T-cell (primary cell): ENCODE measurements at places on chromosomes 13 and 19. TPM values are rescaled to one million over a fixed set of nuclear protein-coding genes. Genes with fewer than 3 reads are reported as not detected.

- DNase-seq: no peak
Observed at GRCh38 chr13:100560498-100561157, 28.0 kb downstream of the GGACT start.

PLK5 gene
- not detected for total RNA-seq

ZNF439 gene
- total RNA-seq: 25.3 TPM

DNA sequence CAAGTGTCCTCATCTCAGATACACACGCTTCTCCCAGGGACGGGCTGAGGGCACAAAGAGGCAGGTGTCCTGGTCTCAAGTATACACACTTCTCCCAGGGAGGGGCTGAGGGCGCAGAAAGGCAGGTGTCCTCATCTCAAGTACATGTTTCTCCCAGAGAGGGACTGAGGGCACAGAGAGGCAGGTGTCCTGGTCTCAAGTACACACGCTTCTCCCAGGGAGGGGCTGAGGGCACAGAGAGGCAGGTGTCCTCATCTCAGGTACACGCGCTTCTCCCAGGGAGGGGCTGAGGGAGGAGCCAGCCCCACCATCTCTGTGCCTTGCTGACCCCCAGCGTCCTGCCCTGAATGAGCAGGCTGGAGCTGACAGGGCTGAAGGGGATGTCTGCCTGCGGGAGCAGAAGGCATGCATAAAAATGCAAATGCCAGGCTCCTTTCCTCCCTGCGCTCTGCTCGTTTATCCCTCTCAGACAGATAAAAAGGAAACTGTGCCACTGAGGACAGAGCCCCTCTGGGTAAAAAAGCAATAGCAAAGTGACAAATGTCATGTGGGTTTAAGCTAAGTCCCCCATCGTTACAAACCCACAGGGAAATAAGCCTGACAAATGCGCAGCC lies 96.1 kb upstream of the UQCRFS1 start:
- no peak for DNase-seq

DCT gene
- 0.25 TPM for total RNA-seq

DNA sequence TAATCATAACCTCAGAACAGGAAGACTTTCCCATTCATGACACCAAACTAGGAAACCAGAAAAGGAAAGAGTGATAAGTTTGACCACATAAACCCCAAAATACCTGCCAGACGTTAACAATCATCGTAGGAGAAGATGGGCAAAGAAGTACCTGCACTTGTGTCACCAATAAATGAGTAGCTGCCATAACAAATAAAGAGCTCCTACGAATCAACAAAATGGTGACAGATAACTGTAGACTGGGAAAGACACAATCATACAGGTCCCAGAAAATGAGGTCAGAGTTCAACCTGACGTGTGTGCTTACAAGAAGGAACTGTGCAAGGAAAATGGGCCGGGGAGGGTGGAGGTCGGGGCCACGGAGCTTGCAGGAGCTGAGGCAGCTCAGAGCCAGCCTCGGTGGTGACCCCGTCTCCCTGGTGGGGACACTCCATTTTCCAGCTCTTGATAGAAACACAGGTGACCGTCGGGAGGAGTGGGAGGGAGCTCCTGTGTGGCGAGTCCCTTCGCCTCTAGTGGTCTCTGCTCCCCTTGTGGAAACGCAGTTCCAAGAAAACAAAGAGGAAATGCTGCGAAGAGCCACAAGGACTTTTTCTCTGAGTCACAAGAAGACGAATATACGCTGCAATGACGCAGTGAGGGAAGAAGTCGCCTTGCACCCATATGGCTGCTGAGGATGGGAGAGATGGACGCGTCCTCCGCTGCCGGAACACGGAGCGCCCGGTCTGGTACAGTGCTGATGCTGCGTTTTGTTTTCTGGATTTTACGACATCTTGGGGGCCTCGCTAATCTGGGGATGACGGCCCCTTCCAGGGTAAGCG lies 9.5 kb downstream of the PIP5K1C start:
- no peak for DNase-seq

FFAR1 gene
- not detected for total RNA-seq

DNA sequence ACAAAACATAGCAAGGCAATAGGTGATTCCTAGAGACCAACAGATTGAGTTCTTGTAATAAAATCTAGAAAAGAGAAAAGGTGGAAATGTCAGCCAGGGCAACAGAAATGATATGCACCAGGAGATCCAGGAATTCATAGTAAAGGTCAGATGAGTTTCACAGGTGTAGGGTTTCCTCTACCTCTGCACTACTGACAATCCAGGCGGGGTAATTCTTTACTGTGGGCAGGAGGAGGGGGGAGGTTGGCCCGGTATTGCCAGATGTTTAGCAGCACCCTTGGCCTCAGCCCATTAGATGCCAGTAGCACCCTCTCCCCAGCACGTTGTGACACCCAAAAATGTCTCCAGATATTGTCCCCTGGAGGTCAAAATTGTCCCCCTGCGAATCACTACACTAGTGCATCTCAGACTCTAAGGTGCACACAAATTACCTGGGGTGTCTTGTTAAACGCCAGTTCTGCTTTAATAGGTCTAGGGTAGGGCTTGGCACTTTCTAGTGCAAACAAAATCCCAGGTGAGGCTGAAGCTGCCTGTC lies 3.5 kb upstream of the UBAC2 start:
- peak; percentile 41 for DNase-seq

DNA sequence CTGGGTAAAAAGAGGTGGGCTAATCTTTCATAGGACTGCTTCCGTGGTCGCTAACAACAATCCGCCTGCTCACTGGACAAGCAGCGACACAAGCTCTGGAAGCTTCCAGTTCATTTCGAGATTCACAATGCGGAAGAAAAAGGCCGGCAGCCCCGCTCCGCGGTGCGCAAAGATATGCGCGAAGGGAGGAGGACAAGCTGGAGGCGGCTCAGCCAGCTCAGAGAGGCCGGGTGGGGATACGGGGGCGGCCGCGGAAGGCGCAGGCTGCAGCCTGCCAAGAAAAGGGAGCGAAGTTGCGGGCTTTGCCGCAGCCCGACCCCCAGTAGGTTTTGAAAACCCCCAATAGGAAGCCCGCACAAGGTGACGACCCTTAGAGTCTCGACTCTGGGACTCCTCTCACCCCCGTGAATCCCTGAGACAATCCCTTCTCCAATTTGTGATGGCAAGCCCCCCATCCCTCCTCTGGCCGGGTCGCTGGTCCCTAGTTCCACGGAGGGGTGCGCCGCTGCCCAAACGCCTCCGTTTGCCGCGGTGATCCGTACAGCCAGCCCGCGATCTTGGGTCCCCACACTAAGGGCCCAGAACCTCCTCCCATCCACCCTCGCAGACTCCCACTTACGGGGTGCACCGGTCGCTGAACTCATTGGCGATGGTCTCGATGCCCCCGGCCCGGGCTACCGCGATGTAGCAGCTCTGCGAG lies 697 bp downstream of the HSPH1 start:
- DNase-seq: peak; percentile 62

DNA sequence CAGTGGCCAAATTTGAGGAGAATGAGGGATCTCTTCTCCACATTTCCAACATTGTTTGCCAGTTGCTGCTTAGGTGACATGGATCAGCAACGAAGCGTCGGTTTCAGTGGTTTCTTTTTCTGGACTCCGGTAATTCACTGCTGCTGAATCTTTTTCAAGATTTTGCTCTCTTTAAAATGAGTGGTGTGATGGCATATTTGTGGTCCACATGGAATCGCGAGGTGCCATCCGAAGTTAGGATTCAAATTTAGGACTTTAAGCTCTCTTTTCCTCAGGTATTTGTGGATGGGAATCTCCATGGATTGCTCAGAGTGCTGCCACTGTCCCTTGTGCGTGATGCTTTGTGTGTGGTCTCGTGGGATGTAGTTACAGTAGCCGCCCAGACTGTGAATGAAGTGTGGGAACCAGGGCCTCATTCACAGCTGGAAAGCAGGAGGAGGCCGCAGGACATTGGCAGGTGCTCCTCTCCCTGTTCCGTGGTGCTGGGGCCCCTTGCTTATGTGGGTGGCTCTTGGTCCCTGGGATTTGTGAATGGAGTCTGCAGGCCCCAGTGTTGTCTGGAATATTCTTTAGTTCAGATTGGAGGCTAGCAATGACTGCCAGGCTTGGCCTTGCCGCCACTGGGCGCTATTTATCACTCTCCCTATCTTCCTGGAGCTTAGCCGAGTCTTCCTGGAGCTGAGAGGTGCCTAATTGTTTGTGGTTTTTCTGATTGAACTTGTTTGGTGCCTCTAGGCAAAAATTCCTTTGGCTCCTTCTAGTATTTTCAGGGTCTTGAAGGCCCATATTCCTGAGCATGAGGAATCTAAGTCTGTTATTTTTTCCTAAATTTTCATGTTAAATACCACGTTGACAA lies 1.5 kb downstream of the ILF3 start:
- DNase-seq: no peak

- DNase-seq: peak; percentile 55
Observed at GRCh38 chr19:49591731-49592485, 926 bp downstream of the PRR12 start.

GRCh38 chr13:20387441-20387971 lies 138.2 kb downstream of the CRYL1 start:
- no peak for DNase-seq

NXNL1 gene
- not detected for total RNA-seq

GRCh38 chr19:47353307-47353712 lies 4.2 kb downstream of the DHX34 start:
- no peak for DNase-seq

GRCh38 chr13:27791146-27791900 lies 960 bp upstream of the GSX1 start:
- DNase-seq: no peak

ZNF559 gene
- 14.5 TPM for total RNA-seq

SHANK1 gene
- 0.06 TPM for total RNA-seq

- DNase-seq: no peak
Observed at GRCh38 chr19:16378291-16378889, 53.8 kb downstream of the KLF2 start.

DNA sequence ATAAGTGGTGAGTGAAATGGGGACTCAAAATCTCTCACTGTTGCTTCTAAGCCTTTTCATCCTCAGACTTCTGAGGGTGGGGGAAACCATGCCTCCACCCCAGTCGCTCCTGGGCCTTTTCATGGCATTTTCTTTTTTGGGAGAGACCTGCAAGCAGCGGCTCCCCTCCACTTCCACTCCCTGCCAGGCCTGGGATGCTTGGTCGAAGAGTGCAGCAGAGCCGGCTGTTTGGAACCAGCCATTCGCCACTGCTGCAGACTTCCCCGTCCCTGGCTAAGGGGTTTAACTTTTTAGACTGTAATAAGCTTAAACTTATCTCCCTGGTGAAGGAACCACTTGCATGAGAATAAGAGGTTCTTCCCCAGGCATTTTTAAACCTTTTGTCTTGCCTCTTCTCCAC lies 617.2 kb downstream of the PCDH9 start:
- DNase-seq: no peak

DNA sequence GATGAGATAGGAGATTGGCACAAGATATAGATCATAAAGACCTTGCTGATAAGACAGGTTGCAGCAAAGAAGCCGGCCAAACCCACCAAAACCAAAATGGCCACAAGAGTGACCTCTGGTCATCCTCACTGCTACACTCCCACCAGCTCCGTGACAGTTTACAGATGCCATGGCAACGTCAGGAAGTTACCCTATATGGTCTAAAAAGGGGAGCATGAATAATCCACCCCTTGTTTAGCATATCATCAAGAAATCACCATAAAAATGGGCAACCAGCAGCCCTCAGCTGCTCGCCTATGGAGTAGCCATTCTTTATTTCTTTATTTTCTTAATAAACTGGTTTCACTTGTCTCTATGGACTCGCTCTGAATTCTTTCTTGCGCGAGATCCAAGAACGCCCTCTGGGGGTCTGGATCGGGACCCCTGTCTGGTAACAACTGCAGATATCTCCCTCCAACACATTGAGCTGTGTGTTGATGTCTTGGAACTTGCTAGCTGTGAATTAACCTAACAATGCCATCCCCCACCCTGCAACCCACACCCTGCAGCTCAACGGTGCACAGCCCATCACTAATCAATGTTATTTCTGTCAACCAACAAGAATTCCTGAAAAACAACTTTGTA lies 27.1 kb upstream of the GRTP1 start:
- no peak for DNase-seq

TMPRSS9 gene
- not detected for total RNA-seq

STARD13 gene
- not detected for total RNA-seq

DNAAF3 gene
- total RNA-seq: not detected

- DNase-seq: no peak
Observed at GRCh38 chr19:5498830-5499550, 43.8 kb downstream of the ZNRF4 start.

DNA sequence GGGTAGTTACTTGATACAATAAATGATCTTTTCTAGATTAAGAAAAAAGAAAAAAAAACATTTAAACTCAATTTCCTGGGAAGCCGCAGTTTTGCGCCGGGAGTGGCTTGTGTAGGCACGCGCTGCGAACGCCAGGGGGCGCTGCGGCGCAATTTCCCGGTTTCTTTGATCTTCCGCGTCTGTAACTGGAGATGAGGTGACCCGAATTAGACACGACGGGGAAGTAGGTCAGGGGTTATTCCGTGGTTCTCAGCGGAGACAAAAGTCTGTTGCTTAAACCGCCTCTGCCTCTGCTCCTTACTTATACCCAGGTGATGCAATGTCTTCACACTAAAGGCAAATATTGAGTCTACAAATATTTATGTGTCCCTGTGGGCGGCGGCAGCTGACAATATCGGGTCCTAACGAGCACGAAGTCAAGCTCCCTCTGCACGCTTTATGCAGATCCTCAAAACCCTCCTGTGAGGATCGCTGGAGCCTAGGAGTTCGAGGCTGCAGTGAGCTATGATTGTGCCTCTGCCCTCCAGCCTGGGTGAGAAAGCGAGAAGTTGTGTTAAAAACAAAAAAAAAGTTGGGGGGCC lies 15.2 kb downstream of the STXBP2 start:
- DNase-seq: peak; percentile 79

DNA sequence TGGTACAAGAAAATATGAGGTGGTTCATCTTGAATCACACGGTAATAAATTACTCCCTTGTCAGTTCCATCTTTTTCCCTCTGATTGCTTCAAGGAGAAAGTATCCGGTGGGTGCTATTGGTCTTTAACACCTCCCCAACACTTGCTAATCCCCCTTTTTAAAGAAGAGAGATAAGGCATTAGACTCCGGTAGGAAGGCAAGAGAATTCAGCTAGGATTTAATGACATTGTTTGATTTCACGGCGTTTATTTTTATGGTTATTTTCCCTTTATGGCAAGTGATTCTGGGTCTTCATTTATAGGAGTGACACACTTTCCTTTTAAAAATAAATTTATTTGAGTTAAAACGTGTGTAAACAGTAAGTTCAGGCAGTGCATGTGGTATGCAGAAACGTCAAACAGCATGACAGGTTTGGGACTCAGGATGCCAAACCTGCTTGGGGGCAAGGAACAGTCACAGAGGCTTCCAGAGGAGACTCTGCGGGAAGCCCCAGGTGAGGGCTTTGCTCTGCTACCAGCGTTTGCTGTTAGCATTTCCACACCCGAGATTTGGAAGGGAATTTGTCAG lies 36.5 kb downstream of the TSHZ3 start:
- DNase-seq: no peak
